Caco-2 (cell line): ENCODE measurements at places on chromosomes 5 and 9.

- no peak for DNase-seq
Observed at GRCh38 chr9:138065287-138065686, 187.7 kb downstream of the CACNA1B start.

DNA sequence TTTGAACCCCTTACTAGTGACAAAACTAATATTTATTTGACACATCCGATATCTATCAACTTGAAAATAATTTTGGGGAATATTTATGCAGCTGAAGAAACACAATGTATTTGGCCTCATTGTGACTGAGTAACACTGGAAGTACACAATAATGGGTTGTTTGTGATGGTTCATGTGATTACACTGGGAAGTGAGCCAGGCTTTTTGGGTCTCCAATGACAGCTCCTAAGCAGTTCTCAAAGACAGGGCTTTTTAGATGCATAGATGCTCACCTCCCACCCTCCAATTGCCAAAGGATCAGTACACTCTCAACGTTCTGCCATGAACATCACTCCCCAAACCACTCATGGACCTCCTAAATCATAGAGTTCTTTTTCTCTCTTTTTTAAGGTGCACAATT lies 170.0 kb downstream of the SLC24A2 start:
- no peak for DNase-seq

DNA sequence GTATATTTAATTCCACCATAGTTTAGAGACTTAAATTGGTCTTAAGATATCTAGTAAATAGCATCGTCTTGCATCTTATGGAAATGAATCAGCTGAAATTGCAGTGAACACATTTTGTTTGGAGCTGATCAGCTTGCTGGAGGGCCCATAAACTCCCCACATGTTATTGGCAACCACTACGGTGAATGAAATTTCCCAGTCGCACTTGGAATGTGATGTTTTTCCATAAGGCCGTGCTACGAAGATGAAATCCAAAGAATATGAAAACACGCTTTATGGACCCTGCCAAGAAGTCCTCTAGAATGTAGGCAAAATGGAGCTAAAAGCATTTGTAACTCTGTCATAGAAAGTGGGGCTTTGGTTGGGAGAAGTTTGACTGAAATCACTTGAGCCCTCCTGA lies 572.1 kb downstream of the ACTL7B start:
- DNase-seq, result no peak

DNA sequence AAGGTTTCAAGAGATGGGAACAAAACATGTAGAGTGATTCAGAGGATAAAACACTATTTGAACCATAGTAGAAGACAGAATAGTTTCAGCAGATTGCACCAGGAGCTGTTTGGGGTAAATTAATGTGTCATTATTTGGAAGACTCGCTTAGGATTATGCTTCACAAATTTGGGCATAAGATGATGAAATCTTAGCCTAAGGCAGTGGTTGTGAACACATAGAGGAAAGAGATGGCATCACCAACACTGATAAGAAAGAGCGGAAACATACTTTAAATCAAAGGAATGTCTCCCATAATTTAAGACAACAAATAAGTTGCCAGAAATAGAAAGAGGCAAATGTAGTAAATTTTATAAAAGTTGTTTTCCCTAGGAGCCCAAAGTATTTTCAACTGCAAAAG lies 66.1 kb upstream of the TBCA start:
- no peak for DNase-seq

GRCh38 chr5:98787131-98787719 lies 13.8 kb downstream of the RGMB start:
- no peak for DNase-seq

GRCh38 chr5:72673623-72674022 lies 142.8 kb upstream of the TNPO1 start:
- no peak for DNase-seq

GRCh38 chr9:135473972-135474543 lies 5.5 kb upstream of the PPP1R26 start:
- no peak for DNase-seq

GRCh38 chr5:99272576-99272975 lies 343.8 kb upstream of the CHD1 start:
- no peak for DNase-seq

- DNase-seq, result no peak
Observed at GRCh38 chr5:37198842-37199241, 50.3 kb downstream of the CPLANE1 start.

- DNase-seq, result no peak
Observed at GRCh38 chr5:141747152-141748141, 65.4 kb upstream of the ARAP3 start.
